Mesothelial cell of epicardium (in vitro differentiated cells): ENCODE measurements at places on chromosomes 16 and 17. TPM values are rescaled to one million over a fixed set of nuclear protein-coding genes. Genes with fewer than 3 reads are reported as not detected.

DNA sequence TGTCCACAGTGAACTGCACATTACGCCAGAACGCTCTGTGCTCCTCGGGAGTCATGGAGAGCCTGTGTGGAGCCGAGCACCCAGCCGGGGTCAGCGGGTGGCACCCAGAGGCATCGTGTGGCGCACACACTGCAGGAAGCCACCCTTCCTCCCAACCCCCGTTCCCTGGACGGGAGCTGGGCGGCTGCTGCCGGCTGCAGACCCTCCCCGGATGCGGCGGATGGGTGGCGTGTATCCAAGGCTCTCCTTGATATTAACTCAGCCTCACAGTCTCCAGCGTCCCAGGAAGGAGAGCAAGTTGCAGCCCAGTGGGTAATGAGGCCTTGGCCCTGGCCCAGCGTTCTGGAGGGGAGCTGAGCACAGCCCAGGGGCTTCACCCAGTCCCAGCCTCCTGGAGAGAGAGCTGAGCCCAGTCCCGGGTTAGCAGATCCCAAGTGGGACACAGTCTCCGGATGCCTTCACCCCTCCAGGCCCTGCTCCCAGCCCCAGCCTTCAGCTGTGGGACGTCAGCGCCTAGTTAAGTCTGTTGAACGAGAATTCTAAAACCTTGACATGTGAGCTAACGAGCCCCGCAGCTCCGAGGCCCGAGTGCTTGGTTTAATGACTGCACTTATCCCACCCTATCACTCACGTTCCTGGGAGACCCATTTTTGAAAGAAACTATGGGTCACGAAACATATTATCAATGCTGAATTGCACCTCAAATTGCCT is 86.6 kb downstream of the TBC1D16 start:
- DNase-seq, result no peak

- peak; percentile 60 for DNase-seq
These were observed 15.2 kb downstream of the PIEZO1 start for GRCh38 chr16:88769617-88770460.

GRCh38 chr16:468068-468821 is 42.8 kb downstream of the RAB11FIP3 start:
- no peak for DNase-seq

DNA sequence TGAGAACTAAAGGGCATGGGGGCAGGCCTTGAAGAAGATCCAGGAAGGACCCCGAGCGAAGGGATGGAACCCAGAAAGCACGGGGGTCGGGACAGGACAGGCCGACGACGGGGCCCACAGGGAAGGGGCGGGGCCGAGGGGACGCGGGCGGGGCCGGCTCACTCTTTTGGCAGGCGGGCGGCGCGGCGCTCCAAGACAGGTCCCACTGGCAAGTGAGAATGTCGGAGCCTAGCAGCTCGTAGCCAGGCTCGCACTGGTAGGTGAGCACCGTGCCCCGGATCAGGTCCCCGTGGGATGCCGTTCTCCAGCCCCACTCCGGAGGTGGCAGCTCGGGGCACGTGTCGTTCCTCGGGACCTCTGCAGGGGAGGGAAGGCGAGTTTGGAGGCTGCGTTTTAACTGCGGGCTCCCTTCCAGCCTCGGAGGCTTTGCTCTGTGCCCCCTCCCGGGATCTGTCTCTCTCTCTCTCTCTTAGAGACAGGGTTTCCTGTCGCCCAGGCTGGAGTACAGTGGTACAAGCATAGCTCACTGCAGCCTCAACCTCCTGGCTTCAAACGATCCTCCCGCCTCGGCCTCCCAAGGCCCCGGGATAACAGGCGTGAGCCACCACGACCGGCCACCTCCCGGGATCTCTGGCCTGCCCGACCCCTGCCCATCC is 13.7 kb upstream of the CDIPT start:
- no peak for DNase-seq

- no peak for DNase-seq
These were observed 8.2 kb downstream of the SLC46A1 start for GRCh38 chr17:28397687-28398279.

GRCh38 chr16:85447693-85448313 is 165.3 kb upstream of the GSE1 start:
- no peak for DNase-seq

DNA sequence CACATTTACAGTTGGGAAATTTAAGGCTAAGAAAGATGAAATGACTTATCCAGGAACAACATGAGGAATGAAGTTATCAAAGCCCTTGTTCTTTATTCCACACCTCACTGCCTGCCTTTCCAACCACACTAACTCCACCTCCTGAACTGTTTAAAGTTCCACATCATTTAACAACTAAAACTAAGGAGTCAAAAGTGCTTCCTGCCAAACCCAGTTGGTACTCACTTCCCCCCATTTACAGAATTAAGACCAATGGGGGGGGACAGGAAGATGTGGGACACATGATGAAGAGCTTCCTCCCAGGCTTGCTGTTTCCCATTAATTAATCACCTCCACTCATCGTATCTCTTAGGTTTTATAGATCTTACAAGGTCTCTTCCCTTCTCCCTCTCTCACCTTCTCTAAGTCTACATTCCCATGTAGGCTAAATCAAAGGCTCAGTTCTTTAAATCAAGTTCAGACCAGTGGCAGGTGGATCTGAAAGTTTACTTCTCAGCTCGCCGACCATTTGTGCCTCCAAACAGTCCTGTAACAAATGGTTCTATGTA is 19.2 kb upstream of the TMEM101 start:
- DNase-seq, result no peak

GRCh38 chr16:81786321-81786720 is 7.2 kb downstream of the PLCG2 start:
- DNase-seq, result no peak

- no peak for DNase-seq
These were observed 6.3 kb downstream of the C17orf50 start for GRCh38 chr17:35766903-35767510.

- DNase-seq, result no peak
These were observed 6.7 kb downstream of the ITGA3 start for GRCh38 chr17:50062293-50063243.

DNA sequence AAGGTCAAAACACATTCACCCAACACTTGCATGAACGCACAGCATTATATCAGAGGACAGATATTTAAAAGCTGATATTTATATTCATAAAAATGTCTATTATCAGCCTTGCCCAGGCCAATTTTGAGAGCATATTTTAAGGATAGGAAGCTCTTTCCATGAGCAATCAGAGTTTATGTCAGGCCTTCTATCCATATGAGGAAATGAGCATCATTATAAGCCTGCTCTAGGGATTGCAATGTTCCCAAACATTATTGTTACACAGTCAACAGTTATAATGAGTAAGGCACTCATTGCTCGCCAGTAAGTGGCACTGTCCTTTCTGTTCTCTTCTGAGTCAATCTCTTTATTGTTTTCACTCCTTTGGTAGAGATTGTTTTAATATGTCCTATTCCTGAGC is 37.7 kb upstream of the DYNLRB2 start:
- DNase-seq, result no peak

- no peak for DNase-seq
These were observed 4.7 kb upstream of the ADAP2 start for GRCh38 chr17:30917050-30917449.

GRCh38 chr17:40506786-40507185 is 5.4 kb upstream of the TNS4 start:
- no peak for DNase-seq

The MNT gene
- total RNA-seq, result 47.5 to 49.1 TPM (median 48.3 TPM) in 3 replicates

The CLEC3A gene
- total RNA-seq, result not detected in 3 replicates

The GRIN2A gene
- total RNA-seq, result 2.8 to 4.9 TPM (median 4.6 TPM) in 3 replicates

The LLGL2 gene
- total RNA-seq, result 29.8 to 33.1 TPM (median 31.9 TPM) in 3 replicates

The PKMYT1 gene
- total RNA-seq, result 21.1 to 22.0 TPM (median 21.8 TPM) in 3 replicates

The MYH11 gene
- total RNA-seq, result 0.58 to 0.89 TPM (median 0.66 TPM) in 3 replicates

The TMEM114 gene
- not detected in 3 replicates for total RNA-seq
